ENCODE measurements at places on chromosomes 1 and 21.

- no peak for DNase-seq
Observed at GRCh38 chr1:182725259-182726255, 41.2 kb upstream of the RGS8 start.

DNA sequence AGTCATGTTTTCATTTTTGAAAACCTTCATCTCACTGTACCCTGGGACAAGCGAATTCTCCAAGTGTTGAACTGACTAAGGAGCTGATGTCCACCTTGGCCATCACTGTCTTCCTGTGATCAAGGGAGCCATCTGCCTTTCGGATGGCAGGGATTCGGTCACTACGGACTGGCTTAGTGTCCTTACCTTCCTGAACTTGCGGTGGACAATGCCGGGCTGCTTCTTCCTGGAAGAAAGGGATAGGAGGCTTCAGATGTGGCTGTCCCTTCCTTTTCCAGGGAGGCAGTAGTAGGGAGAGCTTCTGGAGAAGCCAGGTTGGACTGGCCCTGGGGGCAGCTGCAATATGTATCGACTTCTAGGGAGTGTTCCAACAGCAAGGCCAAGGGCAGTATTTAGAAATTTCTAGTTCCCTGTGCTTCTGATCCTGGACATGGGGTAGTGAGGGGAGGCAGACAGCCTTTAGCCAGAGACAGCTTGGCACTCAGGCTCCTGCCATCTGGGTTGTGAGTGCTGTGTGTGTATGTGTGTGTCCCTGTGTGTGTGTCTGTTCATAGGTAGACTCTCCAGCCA is 114.6 kb downstream of the IER5 start:
- no peak for DNase-seq

- no peak for DNase-seq
Observed at GRCh38 chr21:29637134-29637533, 302.7 kb downstream of the GRIK1 start.

- peak; percentile 81 for DNase-seq
Observed at GRCh38 chr1:156838972-156839371, 19.9 kb downstream of the INSRR start.

GRCh38 chr1:43266881-43267280 is 2.9 kb upstream of the TMEM125 start:
- no peak for DNase-seq

GRCh38 chr1:60920561-60920960 is 161.8 kb upstream of the NFIA start:
- DNase-seq, result no peak

Data from NAMALWA (cell line).